ENCODE measurements at places on chromosomes 16 and 17.

GRCh38 chr17:9576521-9577372 is at the start of gene CFAP52:
Gene CFAP52 (plus strand): TSS chr17:9576642. CDS start chr17:9576696, 54 bp downstream.
- no peak for DNase-seq

DNA sequence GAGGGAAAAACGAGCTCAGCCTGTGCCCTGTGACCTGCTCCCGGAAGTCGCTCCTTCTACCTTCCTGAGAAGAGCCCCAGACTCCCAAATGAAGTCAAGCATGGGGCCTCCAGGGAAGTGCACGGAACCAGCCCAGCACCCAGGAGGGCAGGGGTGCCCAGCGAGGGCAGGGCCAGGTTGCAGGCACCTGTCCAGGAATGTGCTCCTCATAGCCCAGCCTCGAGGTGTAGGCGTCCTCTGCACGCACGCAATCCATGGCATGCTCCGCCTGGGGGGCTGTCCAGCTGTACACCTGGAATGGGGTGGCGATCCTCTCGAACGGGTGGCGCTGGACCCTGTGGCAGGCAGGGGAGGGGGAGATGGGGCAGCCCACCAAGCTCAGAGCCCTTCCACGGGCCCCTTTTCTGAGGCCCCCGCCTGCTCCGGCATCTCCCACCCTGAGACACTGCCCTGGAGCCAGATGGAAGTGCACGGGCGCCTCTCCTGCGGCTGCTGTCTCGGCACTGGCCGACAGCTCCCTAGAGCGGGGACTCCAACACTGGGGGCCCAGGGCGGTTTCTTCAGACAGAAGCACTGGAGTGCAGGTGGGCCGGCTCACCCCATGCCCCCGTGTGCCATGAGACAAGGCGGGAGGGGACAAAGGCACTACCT is 10.9 kb downstream of the CLUH start:
- DNase-seq = no peak

- no peak for DNase-seq
These were observed 22.3 kb upstream of the MILR1 start for GRCh38 chr17:64426596-64426995.

GRCh38 chr17:48044851-48045250 is 3.3 kb upstream of the NFE2L1 start:
- no peak for DNase-seq

- DNase-seq = no peak
These were observed 17.3 kb upstream of the CIITA start for GRCh38 chr16:10859658-10860057.
